ENCODE measurements at places on chromosomes 12 and 14.
A peak's percentile ranks its signal among the peaks of the same experiment; 100 is the strongest.

DNA sequence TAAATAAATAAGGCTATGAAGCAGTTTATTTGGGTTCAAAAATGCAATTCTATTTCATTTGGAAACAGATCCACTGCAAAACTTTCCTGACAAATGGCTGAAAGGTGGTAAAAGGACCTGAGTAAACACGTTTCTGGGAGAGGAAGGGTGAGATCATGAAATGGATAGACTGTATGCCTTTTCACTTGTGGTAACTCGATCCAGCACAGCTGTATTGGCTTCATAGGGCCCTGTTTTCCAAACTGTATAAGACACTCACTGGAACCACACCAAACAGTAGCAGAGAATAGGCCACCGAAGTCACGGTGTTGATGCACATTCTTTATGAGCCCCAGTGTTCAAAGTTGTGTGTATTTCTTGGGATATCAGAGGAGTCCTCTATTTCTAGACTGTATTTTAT, 325.2 kb upstream of the DIO2 start:
- DNase-seq, result peak; percentile 67

- peak; percentile 12 for DNase-seq
These were observed 34.2 kb downstream of the ABCC9 start for GRCh38 chr12:21906919-21907493.

DNA sequence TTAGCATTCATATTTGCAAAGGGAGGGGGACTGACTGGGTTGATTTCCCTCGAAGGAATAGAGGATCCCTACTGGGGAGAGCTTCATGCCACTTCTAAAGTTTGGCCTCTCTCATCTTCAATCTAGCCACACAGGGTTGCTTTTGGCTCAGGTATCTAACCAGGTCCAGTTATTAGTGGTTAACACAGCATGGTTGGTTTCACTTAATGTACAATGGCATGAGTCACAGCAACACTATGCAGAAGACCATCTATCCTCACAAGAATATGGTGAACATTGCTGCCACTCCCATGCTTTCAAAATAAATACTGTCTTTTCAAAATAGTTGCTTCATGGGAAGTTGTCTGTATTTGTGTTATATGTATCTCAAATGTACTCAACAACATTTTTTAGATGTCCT, 6.6 kb upstream of the RAB3IP start:
- DNase-seq, result no peak

DNA sequence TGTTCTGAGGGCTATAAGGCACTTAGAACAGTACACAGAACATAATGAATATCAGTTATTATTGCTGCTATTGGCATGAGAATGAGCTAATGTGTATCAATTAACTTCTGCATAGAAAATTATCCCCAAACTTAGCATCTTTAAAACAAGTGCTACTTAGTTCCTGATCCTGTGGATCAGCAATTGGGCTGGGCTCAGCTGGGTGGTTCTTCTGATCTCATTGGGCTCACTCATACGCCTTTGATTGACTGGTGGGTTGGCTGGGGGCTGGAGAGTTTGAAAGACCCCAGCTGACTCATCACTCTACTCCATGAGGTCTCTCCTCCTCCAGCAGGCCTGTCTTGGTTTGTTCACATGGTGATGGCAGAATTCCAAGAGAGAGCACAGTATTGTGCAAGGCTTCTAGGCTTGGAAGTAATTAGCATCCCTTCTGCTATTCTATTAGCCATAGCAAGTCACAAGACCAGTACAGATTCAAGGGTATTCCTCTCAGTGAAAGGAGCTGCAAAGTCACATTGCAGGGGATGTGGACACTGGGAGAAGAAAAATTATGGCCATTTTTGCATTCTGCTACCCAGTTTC, 27.2 kb upstream of the HSPB8 start:
- no peak for DNase-seq

DNA sequence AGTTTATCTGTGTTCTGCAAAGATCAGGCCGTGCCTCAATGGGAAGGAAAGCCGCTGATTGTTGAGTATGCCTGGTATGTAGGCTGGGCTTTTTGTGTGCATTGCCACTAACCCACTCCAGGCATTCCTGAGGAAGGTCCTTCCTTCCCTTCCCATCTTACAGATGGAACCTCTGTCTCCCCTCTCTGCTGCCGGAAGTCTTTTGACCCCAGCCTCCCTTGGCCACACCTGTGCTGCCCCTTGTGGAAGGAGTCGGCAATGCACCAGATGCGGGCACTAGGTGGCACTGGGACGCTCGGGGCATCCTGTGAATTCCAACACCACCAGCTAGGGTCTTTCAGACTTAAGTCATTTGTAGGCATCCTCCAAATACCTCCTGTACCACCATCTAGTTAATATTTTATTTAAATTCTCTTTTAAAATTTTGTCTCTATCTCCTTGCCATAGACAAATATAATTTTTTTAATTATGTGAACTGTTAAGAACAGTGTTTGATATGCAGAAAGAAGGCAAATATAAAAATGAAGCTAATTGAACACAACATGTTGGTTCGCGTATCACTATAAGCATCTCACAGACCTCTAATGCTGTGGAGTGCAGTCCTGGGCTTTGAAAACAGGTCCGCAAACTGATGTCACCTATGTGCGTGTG, 99.6 kb downstream of the RIN3 start:
- no peak for DNase-seq

GRCh38 chr12:24993793-24994192, 44.9 kb upstream of the BCAT1 start:
- DNase-seq, result no peak

GRCh38 chr14:70995671-70996070, 88.4 kb downstream of the PCNX1 start:
- no peak for DNase-seq

- no peak for DNase-seq
These were observed 244.0 kb upstream of the FKBP4 start for GRCh38 chr12:2550561-2551411.

- peak; percentile 96 for DNase-seq
These were observed 1.8 kb upstream of the NAB2 start for GRCh38 chr12:57087010-57087690.

- DNase-seq, result peak; percentile 62
These were observed 117.9 kb upstream of the MAP1LC3B2 start for GRCh38 chr12:116441292-116441691.

DNA sequence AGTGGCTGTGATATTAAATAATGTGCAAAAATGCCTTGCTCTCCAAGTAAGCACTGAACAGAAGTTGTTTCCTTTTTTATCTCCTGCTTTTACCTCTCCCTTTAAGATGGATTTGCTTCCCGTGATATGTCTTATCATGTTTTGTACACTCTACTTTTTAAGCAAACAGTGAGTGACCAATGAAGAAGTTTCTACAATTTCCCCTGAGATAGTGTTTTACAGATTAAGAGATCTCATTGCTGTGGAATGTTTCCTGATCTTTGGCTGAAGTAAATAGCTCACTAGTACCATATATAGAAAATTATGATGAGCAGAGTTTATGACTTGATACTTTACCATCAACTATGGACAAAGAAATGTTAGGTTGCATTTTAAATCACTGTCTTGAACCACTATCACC, 184.8 kb upstream of the PDE3A start:
- peak; percentile 63 for DNase-seq

- DNase-seq, result peak; percentile 95
These were observed 98.4 kb upstream of the BTG1 start for GRCh38 chr12:92244036-92244435.

GRCh38 chr14:106564058-106564643, 1037.8 kb downstream of the TMEM121 start:
- DNase-seq, result no peak

DNA sequence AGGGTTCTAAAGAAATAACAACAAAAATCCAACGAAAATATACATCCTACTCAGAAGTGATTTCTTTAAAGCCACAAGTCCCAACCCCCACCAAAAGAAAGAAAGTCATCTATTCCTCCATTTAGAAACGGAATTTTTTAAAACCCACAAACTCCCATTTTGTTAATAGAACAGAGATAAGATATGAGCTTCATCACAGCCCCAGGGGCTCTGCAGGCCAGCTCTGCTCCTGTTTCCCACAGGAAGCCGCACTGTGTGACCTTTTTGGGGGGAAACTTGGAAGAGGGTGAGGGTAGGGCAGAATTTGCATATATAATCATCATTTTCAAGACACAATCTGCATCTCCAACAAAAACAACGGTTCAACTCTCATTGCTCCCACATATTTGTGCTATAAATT, 2.8 kb downstream of the FBXL14 start:
- no peak for DNase-seq

DNA sequence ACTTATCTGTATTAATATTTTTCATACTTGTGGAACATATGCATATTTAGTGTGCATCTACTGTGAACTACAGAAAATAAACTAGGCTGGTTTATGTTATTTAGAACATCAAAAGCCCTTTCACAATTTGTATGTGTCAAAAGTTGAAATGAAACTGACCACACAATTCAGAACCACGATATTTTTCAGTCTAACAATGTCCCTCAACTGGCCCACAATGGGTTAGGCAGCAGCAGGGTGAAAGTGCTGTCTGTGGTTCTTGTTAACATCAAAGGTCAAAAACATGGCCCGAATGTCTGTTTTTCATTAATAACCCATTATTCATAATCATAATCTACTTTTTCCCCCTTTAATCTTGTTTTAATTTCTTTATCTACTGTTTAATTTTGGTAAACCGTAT, 559.9 kb upstream of the ATP2B1 start:
- DNase-seq, result no peak

DNA sequence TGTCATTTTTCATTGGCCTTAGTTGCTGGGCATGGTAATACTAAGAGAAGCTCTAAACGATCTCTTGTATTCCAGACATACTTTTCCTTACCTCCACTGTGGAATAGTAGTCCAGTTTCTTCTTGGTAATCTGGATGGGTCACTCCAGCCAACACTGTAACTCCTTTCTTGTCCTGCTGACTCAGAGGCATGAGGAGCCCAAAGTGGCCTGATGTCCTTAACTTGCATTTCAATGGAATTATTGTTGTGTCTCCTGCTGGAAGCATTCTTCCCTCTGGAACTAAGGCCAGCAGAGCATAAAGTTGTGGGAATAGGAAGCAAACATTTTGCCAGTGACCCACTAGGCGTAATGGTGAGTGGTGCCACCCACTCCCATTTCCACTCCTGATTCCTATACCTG, 33.1 kb downstream of the DAAM1 start:
- no peak for DNase-seq

DNA sequence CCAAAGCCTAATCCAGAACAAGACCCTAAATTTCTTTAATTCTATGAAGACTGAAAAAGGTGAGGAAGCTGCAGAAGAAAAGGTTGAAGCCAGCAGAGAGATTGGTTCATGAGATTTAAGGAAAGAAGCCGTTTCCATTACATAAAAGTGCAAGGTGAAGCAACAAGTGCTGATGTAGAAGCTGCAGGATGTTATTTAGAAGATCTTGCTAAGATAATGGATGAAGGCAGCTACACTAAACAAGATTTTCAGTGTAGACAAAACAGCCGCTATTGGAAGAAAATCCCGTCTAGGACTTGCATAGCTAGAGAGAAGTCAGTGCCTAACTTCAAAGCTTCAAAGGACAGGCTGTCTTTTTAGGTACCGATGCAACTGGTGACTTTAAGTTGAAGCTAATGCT, 65.4 kb upstream of the AMIGO2 start:
- no peak for DNase-seq

DNA sequence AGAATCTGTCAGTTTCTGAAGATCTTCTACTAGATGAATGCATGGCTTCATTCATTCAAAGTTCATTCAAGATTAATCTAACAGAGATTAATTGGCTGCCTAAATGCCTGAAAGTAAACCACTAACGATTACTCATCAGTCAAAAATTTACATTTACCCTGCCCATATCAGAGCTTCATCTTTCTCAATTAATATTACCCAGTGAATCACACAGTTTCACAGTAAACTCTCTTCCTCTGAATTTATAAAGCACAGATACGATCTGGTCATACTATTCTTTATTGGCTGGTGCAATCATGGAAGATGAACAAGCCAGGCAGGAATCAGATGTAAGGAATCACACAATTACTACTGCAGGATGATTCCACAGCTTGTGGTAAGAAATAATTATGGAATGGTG, 377.7 kb downstream of the SLC16A7 start:
- no peak for DNase-seq

DNA sequence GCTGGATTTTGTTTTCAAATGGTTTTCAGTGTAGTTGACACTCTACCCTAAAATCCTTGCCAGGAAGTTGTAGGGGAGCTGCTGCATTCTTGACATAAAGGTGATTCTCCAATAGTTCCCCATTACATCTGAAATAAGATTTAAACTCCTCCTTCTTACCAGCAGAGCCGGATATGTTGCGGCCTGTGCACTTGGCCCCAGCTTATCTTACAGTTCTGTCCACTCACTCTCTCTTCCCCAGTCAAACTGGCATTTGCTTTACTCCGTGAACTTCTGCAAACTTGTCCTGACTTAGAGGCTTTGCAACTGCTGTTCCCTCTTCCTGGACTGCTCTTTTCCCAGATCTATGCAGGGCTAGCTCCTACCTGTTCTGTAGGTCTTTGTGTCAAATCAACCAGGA, 929.5 kb downstream of the VRK1 start:
- no peak for DNase-seq

GRCh38 chr12:129973236-129973961, 69.6 kb upstream of the TMEM132D start:
- no peak for DNase-seq

GRCh38 chr14:60723907-60724618, at the start of gene SIX4:
TSS of gene SIX4 (minus strand) at chr14:60724351. CDS start at chr14:60724074, 277 bp downstream.
- peak; percentile 93 for DNase-seq

DNA sequence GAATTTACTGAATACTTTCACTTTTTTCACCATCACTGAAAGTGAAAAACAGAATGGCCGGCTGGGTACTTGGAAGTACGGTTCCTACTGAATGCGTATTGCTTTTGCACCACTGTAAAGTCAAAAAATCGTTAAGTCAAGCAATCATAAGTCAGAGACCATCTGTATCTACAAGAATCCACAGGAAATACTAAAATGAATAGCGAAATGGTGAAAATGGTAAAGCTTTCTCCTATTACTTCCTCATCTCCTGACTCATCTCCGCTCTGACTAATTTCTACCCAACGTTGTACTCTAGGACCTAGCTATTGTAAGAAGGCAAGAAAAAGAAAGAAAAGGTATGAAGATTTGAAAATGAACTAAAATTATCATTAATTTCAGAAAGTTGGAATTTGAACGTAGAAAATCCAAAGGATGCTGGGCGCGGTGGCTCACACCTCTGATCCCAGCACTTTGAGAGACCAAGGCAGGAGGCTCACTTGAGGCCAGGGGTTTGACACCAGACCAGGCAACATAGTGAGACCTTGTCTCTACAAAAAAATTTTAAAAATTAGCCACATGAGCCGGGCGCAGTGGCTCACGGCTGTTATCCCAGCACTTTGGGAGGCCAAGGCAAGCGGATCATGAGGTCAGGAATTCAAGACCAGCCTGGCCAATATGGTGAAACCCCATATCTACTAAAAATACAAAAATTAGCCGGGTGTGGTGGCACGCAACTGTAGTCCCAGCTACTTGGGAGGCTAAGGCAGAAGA, 5.3 kb upstream of the CDCA4 start:
- DNase-seq, result no peak

DNA sequence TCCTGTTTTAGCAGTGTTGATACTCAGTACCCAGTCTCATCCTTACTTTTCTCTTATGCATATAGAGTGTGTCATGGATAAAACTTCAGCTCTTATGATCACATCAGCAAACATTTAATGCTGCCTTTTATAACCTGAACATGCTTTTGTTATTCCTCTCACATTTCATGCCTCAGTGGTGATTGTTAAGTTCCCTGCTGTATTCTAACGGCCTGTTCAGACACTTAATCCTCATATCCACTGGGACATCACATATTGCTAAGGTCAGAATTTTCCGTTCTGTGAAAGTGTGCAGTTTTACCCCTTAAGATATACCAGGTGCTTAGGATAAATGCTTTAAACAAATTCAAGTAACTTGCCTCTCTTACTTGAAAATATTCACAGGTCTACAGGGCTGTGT, 268.7 kb upstream of the SEL1L start:
- peak; percentile 25 for DNase-seq
